ENCODE measurements at places on chromosomes 6 and 20.

DNA sequence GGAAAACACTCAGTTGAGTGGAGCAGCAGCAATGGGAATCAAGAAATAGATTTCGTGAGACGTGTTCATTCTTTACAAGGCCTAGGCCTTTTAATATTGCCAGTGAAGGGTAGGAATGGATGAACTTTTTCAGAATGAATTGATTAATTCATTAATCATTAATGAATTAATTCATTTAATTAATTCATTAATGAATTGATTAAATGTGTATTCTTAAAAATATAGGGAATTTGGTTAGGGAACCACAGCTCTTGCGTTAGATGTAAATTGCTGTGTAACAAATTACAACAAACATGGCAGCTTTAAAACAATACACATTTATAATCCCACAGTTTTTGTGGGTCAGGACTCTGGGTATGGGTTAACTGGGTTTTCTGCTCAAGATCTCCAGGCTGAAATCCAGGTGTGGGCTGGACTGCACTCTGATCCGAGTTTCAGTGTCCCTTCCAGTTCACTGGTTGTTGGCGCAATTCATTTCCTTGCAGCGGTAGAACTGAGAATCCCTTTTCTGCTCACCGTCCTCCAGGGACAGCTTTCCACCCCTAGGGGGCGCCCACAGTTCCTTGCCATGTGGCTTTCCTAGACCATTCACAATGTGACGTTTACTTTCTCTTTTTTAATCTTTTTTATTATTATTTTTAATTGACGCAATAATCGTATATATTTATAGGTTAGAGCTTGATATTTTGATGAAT is 32.8 kb upstream of the BCAS1 start:
- DNase-seq, result peak; percentile 92

DNA sequence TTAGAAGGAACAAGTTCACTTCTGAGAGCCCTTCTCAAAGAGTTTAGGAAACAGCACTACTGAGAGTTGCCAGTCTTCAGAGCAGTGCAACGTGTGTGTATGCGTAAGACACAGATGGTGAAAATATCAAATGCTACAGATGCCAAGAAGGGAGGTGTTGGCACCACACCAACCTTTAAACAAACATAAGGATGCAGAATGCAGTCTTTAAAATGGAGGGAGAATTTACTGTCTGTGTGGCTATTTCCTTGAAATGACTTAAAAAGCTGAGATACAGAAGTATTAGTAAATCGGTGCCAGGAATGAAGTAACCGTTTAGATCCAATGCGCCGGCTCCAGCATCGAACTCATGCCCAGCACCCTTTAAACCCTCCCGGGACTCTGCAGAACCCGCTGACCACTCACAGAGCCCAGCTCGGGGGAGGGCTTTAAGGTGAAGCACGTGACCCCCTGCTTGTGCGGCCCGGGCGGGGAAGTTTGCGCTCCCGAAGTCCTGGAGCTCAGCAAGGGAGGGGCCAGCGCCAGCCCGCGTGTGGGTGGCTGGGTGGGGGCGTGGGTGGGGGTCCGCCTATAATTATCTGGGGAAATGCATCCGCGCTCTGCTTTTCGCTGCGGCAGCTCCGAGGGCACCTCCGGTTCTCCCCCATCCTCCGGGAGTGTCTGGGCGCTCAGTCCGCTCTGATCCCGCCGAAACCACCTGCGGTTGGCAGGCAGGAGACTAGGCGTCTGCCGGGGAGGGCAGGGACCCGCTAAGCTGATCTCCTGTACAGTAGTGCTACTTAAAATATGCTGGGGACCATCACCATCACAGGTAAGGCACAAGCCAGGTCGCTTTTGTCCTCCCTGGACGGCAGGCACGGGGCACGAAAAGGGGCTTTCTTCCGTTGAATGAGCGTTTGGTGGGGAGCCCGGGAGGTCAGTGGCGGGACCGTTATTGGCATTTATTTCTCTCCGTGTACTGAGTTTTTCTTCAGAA is 66.0 kb downstream of the ZBTB2 start:
- peak; percentile 68 for DNase-seq

- peak; percentile 98 for DNase-seq
These were observed 5.5 kb upstream of the NTSR1 start for GRCh38 chr20:62702895-62703852.

GRCh38 chr20:49865559-49865958 is 49.8 kb downstream of the SPATA2 start:
- DNase-seq, result no peak

DNA sequence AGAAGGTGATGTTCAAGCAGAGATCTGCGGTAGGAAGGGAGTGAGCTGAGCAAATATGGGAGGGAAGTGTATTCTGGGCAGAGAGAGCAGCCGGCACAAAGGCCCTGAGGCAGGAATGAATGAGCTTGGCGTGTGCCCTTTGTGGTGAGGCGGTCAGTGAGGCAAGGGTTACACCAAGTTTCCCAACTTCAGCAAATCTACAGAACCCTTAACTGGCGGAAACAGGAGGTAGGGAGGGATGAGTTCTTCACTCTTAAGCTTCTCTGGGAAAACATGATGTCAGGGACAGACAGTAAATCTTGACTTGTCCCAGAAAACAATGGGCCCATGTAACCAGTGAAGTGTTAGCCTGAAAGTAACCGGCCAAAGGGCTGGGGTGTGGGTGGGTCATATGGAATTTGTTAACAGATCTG is 97.1 kb upstream of the PTPN1 start:
- peak; percentile 80 for DNase-seq

DNA sequence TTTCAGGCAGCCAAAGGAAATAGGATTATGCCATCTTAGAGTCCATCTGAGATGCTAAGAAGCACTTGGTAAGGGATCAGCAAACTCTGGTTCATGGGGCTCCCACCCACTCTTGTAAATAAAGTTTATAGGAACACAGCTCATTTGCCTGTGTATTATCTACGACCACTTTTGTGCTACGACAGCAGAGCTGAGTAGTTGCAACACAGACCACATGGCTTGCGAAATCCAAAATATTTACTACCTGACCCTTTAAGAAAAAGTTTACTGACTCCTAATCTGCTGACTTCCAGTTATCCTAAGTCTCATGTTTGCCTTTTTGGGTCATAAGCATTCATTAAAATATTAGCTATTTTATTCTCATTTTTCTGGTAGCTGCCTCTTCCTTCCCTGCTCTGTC is 859.0 kb downstream of the QKI start:
- no peak for DNase-seq

- no peak for DNase-seq
These were observed 107.3 kb downstream of the IRF4 start for GRCh38 chr6:498795-499231.

- DNase-seq, result no peak
These were observed 6.8 kb upstream of the GMEB2 start for GRCh38 chr20:63633732-63634131.

DNA sequence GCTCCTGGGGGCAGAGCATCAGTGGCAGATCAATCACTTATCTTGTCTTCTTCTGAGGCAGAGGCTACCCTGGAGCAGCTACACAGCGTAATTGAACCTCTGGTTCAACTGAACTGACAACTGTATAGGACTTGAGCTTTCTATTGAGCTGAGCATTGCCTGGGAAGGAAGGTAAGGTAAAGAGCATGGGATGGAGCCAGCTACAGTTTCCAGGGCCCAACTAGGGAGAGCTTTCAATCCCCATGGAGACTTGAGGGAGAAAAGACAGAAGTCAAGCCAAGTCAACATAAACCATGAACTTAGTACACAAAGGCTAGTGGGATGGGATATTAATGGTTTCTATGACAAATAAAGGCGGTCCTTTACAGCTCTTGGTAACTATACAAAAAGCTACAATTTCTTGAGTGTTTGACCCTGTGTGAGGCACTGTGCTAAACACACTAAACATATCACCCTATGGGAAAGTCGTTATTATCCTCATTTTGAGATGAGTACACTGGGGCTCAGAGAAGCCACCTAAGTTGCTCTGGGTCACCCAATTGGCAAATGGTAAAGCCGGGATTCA is 140.7 kb upstream of the SLC22A23 start:
- no peak for DNase-seq

DNA sequence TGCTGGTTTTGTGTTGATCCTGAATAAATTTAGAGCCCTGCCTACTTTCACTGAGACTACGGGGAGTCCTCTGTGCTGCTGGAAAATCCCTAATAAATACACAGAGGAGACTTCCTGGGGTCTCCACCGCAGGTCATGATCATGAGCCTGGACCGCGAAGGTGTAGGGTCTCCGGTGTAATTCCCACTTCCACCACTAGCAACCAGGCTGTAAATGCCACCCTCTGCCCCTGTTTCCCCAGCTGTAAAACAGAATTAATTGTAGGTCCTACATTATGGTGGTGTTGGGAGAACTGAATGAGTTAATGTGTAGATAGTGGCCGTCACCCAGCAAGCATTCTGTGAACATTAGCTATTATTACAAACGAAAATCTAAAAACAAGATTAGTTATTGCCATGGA is 191.6 kb upstream of the THBS2 start:
- no peak for DNase-seq

DNA sequence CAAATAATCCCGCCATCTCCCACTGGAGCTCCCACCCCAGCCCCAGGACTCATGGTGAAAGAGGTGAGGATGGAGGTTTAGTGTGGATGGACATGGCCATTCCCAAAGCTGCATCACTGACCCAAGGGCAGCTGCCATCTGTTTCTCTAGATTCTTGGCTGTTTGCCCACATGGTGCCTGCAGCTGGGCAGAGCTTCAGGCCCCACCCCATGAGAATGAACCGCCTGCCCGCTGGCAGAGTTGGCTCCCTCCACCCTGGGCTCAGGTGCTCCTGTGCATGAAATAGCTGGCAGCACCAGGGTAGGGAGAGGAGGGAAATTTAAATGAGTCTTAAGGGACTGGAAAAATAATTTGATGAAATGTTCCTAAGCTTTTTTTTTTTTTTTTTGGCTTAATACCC is 17.4 kb downstream of the SCML4 start:
- DNase-seq, result no peak

DNA sequence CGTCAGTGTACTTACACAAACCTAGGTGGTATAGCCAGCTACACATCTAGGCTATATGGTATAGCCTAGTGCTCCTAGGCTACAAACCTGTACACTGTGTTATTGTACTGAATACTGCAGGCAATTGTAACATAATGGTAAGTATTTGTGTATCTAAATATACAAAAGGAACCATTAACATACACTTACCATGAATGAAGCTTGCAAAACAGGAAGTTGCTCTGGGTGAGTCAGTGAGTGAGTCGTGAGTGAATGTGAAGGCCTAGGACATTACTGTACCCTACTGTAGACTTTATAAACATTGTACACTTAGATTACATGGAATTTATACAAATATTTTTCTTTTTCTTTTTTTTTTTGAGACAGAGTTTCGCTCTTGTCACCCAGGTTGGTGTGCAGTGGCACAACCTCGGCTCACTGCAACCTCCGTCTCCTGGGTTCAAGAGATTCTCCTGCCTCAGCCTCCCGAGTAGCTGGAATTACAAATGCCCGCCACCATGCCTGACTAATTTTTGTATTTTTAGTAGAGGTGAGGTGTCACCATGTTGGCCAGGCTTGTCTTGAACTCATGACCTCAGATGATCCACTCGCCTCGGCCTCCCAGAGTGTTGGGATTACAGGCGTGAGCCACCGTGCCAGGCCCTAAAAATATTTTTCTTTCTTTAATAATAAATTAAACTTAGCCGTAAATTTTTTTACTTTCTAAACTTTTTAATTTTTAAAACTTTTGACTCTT is 15.4 kb upstream of the KIAA1755 start:
- peak; percentile 92 for DNase-seq

- DNase-seq, result peak; percentile 47
These were observed 969.9 kb upstream of the EPHA7 start for GRCh38 chr6:94389218-94389617.

DNA sequence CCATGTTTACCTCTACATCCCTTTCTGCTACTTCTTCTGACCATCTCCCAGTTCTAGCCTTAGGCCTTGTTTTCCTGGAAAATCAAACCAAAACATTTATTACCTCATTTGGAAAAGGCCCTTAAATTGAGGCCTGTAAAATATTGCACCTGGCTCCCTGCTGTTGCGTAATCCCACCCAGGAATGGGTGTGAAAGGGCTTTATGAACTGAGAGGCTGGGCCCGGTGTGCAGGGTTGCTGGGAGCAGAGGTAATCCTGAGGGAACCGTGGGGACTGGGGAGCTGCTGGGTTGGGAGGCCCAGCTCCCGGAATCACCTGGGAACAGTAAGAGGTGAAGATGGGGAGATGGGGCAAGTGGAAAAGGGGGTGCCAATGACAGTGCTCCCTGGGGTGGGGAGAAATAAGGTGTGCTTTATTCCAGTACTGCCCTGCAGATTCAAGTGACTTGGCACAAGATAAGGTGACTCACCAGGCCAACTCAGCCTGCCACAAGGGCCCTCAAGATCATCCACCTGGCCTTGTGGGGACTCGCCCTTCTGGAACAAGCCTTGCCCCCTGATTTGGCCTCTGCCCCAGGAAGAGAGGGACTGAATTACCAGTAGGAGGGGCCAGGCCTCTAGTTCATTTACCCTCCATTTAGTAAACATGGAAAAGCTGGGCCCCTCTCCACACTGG is 44.2 kb downstream of the KCNK5 start:
- peak; percentile 62 for DNase-seq

DNA sequence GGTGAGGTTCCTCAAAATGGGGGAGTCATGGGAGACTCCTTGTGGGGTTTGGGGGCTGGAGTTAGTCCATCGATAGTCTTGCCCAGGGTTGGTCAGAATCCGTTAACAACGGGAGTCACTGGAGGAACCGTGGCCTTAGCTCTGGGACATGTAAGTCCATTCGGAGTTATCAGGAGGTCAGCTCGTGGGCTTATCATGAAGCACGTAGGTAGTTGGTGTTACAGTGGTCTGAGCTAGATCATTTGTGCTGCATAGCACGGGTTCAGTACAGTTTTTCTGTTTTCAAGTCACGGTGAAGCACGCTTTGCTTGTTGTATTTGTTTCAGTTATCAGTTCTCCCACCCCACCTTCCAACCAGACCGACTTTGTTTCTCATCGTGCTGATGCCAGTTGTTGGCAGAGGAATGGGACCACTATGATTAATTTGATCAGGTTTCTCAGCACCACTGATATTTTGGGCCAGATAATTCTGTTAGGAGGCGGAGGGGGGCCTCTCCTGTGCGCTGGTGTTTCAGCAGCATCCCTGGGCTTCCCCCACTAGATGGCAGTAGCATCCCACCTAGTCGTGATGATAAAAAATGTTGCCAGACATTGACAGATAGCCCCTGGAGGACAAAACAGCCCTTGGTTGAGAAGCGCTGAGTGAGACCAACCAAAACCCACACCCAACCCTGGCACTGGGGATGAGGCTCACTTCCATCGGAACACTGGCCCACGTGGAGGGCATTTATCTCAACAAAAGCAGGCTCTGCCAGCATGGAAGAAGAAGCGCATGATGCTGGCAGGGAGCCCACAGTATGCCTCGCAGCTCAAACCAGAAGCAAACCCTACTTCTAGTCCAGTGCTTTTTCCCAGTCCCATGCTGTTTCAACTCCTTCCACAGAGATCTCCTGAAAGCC is 2.2 kb upstream of the APMAP start:
- peak; percentile 93 for DNase-seq

GRCh38 chr20:17558154-17558940 is 11.5 kb upstream of the DSTN start:
- DNase-seq, result peak; percentile 95

- DNase-seq, result no peak
These were observed 49.9 kb upstream of the PBOV1 start for GRCh38 chr6:138267971-138268895.
